Activated CD8-positive, alpha-beta memory T cell treated with anti-CD3 and anti-CD28 coated beads, Interleukin-2, amount 50 U/mL, for 4 hours (primary cell): ENCODE measurements at places on chromosomes 4 and X.

- no peak for DNase-seq
Measured at GRCh38 chr4:18847249-18847890, 825.8 kb upstream of the LCORL start.

- no peak for DNase-seq
Measured at GRCh38 chr4:116638592-116638991, 446.8 kb downstream of the TRAM1L1 start.

DNA sequence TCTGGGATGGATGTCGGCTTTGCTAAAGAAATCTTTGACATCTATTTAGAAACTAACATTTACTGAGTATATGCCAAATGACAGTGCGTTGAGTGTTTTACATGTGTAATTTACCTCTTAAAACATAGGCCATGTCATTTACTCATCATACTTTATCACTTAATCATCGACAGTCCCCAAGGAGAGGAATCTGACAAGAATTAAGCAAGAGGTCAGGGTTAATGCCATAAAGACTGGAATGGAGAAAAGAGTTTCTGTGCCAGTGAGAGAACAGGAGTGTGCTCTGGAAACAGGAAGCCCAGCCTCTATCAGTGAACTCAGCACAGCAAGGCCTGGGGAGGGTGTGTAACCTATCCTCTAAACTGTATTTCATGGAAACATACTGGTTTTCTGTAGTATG lies 28.0 kb upstream of the AMOT start:
- DNase-seq = no peak

GRCh38 chr4:78863254-78863869 lies 75.9 kb downstream of the PAQR3 start:
- DNase-seq = no peak

DNA sequence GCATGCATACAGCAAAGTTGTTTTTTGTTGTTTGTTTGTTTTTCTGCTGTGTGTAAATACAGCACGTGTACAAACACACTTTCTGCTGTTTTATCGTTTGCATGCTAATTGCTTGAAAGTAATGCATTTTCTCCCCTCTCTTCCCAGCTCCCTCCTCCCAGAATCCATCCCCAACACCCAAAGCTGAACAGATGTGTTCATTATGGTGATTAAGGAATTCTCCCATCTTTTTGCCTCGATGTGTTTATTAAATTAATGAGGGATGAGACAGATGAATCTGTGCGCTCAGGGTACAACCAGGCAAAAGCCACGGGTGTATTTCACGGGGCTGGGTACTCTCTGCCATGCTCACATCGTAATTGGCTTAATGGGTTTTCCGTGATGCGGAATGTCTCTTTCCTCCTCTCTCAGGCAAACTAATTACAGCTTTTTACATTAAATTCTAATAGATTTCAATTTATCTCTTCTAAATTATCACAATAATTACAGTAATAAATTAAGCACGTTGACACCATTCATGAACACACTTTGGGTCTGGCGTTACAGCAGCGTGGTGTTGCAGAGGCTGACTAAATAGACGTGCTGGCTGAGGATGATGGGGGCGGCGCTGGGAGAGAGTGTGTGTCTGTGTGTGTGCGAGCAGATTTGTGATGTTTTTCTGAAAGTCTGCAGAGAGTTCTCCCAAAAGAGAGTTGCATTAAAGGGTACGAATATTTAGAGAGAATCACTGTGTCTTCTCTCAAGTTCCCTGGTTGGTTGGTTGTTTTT lies 117.7 kb downstream of the CRLF2 start:
- no peak for DNase-seq

DNA sequence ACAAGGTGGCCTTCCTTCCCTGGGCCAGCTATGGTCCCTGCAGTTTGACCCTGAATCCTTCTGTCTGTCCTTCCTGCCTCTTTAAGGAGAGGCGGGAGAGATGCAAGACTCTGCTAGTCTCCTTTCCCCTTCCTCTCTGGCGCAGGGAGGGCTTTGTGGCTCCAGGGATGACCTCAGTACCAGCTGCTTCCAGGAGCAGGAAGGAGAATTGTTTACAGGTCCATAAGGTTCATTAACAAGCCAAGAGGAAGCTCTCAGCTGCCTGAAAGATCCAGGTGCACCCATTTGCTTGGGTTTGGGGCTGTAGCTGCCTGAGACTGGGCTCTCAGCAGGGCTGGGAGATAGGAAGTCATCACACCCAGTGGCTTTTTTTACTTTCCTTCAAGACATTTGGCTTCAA lies 4.0 kb upstream of the FATE1 start:
- DNase-seq = no peak

DNA sequence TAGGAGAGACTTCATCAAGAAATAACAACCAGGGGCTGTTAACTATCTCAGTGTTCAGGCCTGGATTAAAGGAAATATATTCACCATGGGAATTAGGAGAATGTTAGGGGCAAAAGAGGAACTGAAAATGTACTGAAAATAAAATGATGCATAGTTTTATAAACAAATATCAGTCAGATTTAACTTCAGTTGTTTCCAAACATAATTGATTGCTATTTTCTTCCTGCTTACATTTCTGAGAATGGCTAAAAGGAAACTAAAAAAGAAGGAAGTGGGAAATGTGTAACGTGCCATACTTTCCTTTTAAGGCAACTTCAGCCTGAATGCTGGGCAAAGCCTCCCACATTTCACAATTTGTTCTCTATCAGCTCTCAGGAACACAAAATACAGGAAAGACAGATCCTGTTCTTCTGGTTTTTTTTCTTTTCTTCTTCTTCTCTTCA lies 178.1 kb downstream of the MAML3 start:
- no peak for DNase-seq

DNA sequence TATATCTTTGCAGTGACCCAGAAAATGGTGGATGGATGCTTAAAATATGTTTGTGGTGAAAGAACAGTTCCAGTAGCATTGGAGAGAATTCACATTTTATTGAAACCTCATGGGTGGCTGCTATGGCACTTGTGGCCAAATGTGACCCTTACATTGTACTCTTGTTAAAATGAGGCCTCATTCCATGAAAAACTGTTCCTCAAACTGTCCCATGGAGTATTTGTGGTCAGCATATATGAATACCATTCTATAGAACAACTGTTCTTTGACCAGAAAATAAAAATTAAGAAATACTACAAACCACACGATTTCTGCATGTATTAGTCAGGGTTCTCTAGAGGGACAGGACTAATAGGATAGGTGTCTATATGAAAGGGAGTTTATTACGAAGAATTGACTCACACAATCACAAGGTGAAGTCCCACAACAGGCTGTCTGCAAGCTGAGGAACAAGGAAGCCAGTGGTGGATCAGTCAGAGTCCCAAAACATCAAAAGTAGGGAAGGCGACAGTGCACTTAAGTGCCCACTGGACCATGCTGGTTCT lies 35.1 kb downstream of the GEMIN8 start:
- no peak for DNase-seq

DNA sequence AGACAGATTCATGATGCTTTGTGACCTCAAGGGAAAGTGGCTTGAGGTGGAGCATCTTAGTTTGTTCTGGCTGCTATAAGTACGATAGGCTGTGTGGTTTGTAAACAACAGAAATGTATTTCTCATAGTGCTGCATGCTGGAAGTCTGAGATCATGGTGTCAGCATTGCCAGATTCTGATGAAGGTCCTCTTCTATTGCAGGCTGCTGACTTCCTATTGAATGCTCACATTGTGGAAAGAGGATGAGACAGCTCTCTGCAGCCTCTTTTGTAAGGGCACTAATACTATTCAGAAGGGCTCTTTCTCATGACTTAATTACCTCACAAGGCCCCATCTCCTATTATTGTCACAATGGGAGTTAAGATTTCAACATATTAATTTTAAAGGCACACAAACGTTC lies 1674.0 kb upstream of the PCDH7 start:
- no peak for DNase-seq

GRCh38 chrX:53320543-53321229 lies 39.3 kb upstream of the IQSEC2 start:
- DNase-seq = peak; percentile 22

GRCh38 chr4:85520765-85521749 lies 46.1 kb downstream of the ARHGAP24 start:
- DNase-seq = no peak

DNA sequence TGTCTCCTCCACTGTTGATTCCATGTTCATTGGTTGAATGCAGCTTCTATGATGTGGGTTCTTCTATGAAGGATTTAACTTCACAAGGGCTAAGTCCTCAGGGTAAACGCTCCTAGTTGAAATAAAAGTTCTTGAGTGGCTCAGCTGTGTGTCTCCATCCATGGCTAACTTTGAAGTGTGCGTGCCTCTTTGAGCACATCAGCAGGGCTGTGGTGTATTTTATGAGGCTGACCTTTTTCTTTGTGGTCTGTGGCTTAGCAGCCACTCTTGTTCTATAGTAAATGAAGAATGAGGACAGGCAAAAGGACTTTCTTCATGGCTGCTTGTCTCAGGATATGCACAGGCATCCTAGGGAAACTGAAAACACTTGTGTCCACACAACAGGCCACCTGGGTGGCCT lies 88.5 kb downstream of the KIT start:
- no peak for DNase-seq

- no peak for DNase-seq
Measured at GRCh38 chr4:152887981-152888380, 48.1 kb upstream of the FHDC1 start.

GRCh38 chr4:104146048-104146447 lies 348.6 kb downstream of the CXXC4 start:
- no peak for DNase-seq

DNA sequence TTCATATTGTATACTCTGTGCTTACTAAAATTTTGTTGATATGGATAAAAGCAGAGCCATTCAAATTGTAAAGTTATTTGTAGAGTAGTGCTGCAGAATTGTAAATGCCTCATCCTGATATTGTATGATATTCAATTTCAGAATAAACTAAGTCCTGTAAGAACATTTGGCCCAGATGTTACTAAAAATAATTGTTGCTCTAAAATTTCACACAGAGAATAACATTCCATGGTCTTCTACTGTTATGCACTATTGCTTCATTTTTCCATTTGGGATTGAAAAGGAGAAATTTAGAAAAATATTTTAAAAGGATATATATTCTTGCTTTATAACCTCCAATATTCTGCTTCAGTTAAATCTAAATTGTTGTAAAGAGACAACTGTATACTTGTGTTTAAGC lies 195.6 kb downstream of the LARP7 start:
- DNase-seq = no peak

DNA sequence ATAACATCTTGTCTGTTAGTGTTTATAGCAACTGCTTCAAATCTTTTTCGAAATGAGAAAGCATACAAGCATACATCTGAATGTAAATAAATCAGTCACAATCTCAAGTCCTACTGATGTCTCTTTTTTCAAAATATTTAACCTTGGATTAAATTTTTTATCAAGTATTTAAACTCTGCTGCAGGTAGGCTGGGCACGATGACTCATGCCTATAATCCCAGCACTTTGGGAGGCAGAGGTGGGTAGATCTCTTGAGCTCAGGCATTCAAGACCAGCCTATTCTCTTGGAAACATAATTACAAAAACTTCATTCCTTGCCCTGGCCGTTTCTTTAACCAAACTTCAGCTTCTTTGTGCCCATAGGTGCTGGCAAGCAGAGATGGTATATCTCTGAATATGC lies 540.3 kb upstream of the GALNT7 start:
- no peak for DNase-seq

GRCh38 chr4:97910005-97910404 lies 233.3 kb downstream of the STPG2 start:
- no peak for DNase-seq

DNA sequence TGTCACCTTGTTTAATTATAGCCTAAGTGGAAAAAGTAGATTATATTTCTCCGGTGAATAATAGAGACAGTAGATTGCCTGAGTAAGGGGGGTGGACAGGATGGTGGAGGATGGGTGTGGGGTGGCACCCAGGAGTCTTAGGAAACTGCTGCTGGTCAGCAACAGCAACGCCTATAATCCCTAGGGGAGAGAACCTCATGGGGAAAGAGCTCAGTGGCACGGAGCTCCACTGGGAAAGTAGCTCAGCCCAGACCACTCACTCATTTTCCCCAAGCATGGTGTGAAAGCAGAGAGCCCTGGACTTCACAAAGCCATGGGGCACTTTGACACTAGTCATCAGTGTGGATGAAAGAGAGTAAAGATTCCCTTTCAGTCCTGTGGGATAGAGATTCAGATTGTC lies 31.1 kb downstream of the METTL14 start:
- DNase-seq = no peak

- no peak for DNase-seq
Measured at GRCh38 chr4:164615964-164616363, 138.0 kb upstream of the SMIM31 start.

GRCh38 chrX:76893930-76894329 lies 466.4 kb downstream of the MAGEE1 start:
- DNase-seq = no peak

DNA sequence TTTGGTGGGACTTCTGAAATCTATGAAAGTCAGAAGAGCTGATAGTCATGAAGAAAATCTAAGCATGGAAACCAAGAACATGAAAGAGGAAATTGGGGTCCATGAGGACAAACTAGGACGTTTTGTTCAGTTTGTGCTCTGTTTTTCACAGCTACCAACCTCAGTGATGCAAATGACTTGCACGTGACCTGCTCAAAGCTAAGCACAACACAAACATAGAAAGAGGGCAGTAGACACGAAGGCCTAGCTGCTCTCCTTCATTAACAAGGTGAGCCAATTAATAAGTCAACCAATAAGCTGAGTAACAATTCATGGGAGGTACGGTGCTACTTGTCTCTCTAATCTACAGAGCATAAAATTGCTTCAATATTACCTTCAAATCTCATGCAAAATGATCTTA lies 684.1 kb downstream of the TRAM1L1 start:
- DNase-seq = no peak

GRCh38 chr4:5165420-5166369 lies 114.4 kb downstream of the STK32B start:
- DNase-seq = no peak

- no peak for DNase-seq
Measured at GRCh38 chr4:38040619-38041018, 80.4 kb downstream of the PTTG2 start.

GRCh38 chr4:148286012-148286411 lies 156.2 kb downstream of the NR3C2 start:
- DNase-seq = no peak

- DNase-seq = no peak
Measured at GRCh38 chr4:10861036-10861435, 176.5 kb upstream of the CLNK start.

- no peak for DNase-seq
Measured at GRCh38 chr4:189032606-189033338, 893.5 kb downstream of the TRIML1 start.

DNA sequence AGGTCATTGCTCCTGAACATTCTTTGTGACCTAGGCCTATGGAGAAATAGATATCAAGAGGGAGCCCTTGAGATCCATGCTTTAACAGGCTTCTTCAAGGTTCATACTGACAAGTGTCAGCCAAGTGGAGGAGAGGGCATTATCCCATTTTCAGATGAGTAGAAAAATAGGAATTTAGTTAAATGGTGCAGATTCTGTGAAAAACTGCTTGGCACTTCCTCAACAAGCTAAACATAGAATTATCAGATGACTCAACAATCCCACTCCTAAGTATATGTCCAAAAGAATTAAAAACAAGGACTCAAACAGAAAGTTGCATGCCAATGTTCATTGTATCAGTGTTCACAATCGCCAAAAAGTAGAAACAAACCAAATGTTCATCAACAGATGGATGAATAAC lies 43.8 kb upstream of the KCNIP4 start:
- no peak for DNase-seq
